ENCODE measurements at places on chromosomes 1 and 21.

GRCh38 chr1:12798911-12799310 is 7.7 kb downstream of the PRAMEF1 start:
- DNase-seq = no peak

DNA sequence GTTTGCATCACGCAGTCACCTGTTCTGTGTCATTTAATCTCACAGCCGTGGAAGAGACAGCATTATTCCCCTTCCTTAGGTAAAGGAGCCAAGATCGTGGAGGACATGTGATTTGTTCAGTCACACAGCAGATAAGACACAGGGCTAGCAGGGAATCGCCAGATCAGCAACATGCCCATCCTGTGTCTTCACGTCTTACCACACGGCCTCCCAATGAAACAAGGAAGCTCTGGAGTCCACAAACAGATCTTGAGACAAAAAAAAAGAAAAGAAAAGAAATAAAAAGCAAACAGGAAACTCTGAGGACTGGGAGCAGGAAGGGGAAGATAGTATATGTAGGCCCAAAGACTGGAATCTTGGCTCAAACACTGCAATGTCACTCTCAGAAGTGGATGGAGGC is 155.3 kb downstream of the ADSS2 start:
- no peak for DNase-seq

DNA sequence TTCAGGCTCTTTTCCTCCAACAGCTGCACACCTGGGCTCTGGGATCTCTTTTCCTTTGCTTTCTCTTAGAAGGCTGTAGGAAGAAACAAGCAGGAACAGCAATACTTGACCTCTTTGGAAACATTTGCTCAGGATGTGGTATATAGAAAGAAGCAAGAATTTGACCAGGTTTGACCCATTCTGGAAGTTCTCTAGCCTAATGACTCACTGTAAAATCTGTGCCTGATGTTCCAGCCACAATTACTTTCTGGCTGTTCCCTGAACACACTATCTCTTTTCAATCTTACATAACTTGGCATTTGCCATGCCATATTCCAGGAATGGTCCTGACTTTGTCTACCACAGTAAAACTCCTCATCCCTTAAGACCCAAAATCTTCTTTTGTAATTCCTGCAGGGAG is 419.9 kb upstream of the DAB1 start:
- peak; percentile 71 for DNase-seq

- DNase-seq = no peak
Measured at GRCh38 chr1:182845379-182845778, 6.2 kb downstream of the DHX9 start.

DNA sequence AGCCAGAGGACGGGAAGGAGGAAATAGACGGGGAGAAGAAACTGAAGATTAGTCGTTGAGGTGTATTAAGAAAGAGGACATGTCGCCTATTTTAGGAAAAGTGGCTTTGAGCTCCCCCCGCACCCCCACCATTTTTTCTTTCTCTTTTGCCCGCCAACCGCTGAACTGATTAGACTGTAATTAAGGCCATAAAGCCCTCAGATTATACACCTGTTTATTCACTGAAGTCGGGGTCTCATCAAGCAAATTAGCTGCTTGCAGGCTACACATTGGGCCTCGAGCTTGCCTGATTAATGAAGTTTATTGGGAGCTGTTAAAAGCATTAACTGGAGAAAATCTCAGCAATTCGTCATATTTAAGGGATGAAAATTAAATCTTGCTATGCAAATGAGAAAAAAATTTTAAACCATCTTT is 119.4 kb upstream of the RRP15 start:
- no peak for DNase-seq

Measured in fibroblast of skin of right biceps (primary cell).